ENCODE measurements at places on chromosomes 1 and 21. TPM values are rescaled to one million over a fixed set of nuclear protein-coding genes. Genes with fewer than 3 reads are reported as not detected.

GRCh38 chr1:152125834-152126443, 10.7 kb upstream of the TCHH start:
- DNase-seq: peak; percentile 17

CNKSR1 gene
- total RNA-seq: 1.2 TPM

DNA sequence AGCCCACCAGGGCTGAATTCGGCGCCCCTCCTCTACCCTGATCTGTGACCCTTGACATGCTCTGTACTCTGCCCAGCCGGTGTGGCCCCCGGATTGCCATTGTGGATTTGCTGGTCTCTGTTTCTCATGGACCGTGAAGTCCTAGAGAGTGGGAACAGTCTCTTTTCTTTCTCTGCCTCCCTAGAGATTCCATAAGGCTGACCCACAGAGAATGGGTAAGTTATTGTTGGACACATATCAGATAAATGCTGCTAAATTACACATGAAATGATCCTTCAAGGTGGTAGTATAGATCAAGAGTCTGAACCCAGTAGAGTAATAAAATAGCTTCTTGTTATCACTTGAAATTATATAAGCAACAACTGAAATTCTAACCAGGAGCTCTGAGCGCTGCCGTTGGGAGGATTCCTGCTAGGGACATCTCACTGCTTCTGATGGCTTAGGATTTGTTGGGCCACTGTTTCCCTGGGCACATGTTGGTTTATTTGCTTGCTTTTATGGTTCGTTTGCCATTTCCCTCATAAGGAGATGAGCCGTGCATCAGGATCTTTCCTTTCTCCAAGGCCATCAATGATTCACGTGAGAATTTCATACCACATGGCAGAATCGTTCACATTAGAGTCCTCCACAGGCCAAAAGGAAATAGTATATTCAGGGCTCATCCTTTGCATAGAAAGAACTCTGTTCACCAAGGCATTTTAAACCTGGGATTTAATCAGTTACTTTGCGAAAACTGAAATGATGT, 111.9 kb downstream of the ZBTB18 start:
- no peak for DNase-seq

DNA sequence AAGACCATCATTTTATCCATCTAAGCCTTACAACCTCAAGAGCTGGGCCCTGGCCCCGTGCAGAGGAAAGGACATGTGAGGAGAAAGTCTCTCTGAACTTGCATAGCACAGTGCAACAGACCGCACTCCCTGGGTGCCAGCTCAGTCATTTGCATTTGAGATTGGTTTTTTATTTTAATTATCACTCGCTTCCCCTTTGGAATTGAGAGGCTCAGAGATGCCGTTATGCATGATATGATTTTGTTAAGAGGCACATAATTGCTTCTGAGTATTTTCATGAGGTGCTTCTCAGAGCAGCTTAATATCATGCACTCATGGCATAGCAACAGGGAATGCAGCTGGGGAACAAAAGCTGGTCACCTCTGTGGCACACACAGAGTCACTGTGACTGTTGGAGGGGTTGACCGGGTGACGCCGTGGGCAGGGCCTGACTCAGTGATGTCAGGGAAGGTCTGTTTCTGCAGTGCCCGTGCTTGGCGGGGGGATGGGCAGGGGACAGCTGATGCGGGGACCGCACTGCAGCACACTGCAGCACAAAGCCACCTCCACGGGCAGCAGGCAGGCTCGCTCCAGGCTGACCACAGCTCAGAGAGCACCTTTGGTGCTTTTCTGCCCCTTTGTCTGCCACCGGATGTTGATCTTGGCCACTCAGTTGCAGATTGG, 43.2 kb upstream of the VAMP3 start:
- DNase-seq: no peak

DNA sequence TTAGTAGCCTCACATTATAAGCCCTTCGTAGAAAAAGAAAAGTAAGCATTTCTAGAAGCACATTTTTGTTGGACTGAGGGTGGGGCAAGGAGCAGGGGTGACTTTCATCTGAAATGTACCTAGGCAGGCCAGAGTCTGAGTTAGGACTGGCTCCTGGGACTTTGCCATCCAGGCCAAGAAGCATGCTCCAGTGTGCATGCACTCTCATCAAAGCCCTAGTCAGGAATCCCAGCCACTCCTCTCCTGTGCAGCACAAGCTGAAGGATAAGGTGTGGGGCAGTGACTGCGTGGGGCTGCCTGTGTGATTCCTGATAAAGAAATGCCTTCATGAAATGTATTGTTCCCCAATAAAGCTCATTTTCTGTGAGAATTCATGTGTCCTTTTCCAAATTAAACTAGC, 88.2 kb downstream of the GFI1 start:
- DNase-seq: no peak

DNA sequence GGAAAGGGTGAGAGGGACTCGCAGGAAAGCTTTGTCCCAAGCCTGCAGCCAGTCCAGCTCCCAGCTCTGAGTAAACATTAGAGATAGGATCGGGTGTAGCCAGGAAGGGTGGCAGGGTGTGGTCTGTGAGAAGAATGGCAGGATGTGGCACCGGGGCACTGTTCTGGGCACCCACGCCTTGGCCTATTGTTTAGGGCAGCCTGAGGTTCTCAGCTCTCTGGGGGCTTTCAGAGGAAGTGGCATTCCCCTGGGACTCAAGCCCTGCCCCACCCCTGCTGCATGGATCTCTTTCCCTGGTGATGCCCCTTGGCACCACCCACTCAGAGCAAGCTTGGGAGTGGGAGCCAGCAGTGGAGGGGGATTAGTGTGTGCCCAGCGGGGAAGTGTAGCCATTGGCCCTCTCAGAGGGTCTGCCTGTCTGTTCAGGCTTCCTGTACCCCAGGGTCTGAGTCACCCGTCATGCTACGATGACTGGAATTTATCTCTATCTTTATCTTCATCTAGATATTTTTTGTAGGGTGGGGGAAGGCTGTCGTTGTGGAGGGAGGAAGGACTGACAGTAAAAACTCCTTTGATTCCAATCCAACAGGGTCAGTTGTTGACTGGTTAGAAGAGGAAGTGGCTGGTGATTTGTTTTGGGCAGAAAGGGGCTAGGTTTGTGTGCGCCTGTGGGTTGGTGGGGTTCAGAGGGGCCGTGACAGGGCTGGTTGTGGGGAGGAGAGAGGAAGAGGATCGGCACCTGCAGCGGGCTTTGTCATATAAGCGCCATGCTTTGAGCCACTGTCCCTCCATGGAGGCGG, 31.6 kb downstream of the SOX13 start:
- peak; percentile 47 for DNase-seq

DNA sequence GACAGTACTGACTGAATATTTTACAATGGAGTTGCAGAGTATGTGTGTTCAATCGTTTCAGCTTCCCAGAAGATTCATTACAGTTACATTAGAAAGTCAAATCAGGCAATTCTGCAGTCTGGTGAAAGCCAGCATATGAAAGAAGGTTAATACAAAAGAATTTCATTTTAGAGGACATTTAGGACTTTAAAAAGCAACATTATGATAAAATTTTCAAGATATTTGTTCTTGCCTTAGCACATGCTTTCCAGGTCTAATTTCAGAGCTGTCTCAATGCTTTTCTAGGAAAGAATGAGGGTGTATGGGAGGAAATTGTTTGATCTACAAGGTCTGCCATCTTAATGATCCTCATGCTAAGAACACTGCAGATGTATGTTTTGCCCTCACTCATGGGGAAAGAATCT, 63.2 kb downstream of the RERE start:
- DNase-seq: no peak

GRCh38 chr1:110005971-110006370, 21.4 kb downstream of the AHCYL1 start:
- no peak for DNase-seq

GRCh38 chr1:10538646-10539355, 64.1 kb downstream of the PEX14 start:
- DNase-seq: peak; percentile 7

IPP gene
- 16.7 TPM for total RNA-seq

GRCh38 chr1:10178597-10179405, 31.6 kb upstream of the KIF1B start:
- DNase-seq: no peak

GRCh38 chr1:163076446-163076845, 7.3 kb downstream of the RGS4 start:
- no peak for DNase-seq

GRCh38 chr1:172515436-172515835, 17.5 kb upstream of the SUCO start:
- DNase-seq: no peak

DNA sequence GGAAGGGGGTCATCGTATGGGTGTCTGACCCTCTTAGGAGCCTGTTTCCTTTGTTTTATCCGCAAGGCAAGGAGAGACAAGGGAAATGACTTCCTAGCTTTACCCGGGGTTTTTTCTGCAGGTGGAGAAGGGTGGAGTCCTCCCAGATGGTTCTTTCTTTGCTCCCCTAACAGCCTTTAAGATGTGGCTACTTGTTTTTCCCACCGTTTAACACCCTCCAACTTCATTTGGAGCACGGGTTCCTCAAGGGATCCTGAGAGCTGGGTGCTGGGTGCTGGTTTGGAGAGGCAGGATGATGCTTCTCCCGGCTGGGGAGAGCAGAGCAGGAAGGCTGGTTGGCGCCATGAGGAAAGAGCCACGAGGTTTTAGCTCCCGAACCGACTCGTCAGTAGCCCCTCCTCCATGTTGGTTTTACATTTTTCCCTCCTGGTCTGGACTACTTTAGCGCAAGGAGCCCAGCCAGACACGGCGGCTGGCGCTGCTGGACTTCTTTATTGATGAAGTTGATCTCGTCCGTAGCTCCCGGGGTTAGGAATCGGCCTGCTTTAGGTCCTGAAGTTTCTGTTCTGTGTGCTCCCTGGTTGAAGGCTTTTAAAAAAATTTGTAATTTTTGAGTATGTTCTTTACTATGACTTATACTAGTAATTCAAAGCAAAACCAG, 1.4 kb downstream of the UCK2 start:
- DNase-seq: peak; percentile 27

GRCh38 chr21:39882151-39882838, 15.1 kb downstream of the PCP4 start:
- no peak for DNase-seq
